Stimulated activated CD4-positive, alpha-beta T cell treated with anti-CD3 and anti-CD28 coated beads, Interleukin-1b, Interleukin-23, amount 100 ng/mL, for 1 hour (primary cell): ENCODE measurements at places on chromosomes 7 and 10.

- DNase-seq: no peak
Observed at GRCh38 chr7:131164025-131164925, 163.4 kb upstream of the MKLN1 start.

- DNase-seq: no peak
Observed at GRCh38 chr10:104937567-104937966, 296.5 kb downstream of the SORCS3 start.

- peak; percentile 13 for DNase-seq
Observed at GRCh38 chr7:143214789-143215679, 6.8 kb upstream of the TAS2R40 start.

GRCh38 chr7:94261067-94261466, 133.6 kb upstream of the COL1A2 start:
- no peak for DNase-seq

DNA sequence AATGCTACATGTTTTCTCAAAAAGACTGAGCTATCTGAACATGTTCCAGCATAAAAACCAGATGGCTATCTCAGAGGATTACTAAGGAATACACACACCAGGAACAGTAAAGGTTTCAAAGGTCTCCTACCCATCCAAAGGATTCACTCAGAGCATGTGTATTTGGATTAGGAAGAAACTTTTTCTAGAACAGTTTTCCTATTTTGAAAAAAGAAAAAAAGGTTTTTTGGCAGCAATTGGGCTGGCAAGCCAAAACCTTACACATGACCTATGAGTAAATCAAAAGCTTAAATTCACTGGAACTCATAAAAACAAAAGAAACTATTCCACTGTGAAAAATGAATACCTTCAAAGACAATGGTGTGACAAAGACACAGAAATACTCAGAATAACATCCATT, 9.6 kb downstream of the TPK1 start:
- no peak for DNase-seq

GRCh38 chr7:90560730-90561129, 35.4 kb upstream of the CDK14 start:
- no peak for DNase-seq

- DNase-seq: no peak
Observed at GRCh38 chr7:9921326-9921725, 1052.3 kb upstream of the PHF14 start.

DNA sequence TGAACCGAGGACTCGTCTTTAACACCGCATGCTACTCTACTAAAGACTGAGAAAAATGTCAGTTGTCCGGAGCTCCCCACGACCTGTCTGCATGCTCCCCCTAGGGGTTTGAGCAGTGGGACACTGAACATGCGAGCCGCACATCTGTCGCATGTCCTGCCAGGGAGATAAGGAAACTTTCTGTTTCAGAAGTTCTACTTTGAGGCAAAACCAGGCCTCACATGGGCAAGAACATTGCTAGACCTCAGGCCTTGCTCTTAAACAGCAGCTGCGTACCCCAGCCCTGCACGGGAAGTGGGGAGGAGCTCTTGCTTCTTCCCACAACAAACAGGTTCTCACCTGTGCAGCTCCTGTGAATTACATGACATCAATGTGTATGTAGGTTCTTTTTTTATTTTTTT, 30.3 kb upstream of the HERPUD2 start:
- DNase-seq: peak; percentile 16

DNA sequence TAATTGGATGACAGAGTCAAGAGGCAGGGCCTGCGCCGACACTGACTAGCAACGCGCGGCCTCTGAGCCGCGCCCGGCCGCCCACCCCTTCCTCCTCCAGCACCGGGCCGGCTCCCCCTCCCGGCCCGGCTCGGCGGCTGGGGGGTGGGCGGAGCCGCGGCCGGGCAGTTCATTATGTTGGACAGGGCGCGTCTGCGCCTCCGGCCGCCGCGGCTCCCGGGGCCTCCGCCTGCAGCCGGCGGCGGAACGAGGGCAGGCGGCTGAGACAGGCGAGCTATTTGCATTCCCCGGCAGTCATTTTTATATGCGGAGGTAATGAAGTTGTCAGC, 106.7 kb downstream of the SNX10 start:
- no peak for DNase-seq

DNA sequence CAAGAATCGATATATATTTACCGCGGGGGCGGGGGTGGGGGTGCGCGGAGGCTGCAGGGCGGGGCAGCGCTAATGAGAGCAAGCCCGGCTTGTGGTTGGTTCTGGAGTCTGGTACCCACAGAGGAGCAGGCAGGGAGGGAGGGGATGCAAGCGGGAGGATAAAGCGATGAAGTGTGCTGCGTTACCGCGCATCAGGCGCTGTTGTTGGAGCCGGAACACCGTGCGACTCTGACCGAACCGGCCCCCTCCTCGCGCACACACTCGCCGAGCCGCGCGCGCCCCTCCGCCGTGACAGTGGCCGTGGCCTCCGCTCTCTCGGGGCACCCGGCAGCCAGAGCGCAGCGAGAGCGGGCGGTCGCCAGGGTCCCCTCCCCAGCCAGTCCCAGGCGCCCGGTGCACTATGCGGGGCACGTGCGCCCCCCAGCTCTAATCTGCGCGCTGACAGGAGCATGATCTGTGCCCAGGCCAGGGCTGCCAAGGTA, at the start of gene HECW1:
Gene HECW1 (plus strand): TSS at position 189 of the 482 bp plus-strand sequence. CDS start 131,259 bp downstream, outside the sequence.
- no peak for DNase-seq

DNA sequence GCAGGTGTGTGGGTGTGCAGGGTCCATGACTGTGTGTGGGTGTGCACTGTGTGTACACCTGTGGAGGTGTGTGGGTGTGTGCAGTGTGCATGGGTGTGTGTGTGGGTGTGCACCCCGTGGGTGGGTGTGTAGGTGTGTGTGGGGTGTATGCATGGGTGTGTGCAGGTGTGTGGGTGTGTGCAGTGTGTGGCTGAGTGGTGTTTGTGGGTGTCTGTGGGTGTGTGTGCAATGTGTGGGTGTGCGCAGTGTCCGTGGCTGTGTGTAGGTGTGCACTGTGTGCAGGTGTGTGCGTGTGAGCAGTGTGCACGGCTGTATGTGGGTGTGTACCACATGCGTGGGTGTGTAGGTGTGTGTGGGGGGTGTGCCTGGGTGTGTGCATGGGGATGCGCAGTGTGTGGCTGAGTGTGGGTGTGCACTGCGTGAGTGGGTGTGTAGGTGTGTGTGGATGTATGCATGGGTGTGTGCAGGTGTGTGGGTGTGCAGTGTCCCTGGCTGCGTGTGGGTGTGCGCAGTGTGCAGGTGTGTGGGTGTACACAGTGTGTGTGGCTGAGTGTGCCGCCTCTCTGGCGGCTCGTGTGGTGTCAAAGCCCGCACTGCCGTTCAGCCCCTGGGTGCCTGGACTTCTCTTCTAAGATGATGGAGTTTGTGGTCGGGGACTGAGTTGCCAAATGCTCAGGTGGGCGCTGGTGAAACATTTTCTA, 208.3 kb downstream of the DNAJB6 start:
- no peak for DNase-seq

DNA sequence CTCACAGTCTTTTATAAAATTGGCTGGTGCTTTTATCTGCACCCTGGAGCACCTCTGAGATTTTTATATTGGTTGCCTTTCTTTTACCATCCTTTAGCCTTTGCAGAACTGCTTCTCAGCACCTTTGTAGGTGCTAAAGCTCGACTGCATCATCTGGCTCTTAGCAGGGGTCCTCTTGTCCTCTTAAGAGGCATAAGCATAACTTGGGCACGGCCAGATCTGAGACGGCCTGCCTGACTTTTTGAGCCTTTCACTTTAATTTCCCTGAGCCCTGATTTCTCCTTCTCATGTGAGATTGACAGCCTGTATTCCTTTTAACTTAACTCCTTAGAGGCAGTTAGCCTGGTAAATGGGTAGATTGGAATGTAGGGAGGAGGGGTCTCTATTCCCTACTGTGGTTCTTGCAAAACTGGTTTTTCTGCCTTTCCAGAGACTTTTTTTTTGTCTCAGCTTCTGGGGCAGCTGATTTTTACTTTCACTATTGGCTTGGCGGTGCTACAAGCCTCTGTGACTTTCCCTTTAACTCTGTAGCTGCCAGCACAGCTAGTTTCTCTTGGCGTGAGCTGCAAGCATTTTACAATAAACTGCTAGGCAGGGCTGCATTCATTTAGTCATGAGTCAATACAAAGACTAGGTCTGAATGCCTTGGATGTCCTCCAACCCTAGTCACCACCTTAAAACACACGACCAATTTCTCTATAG, 24.0 kb downstream of the ZPBP start:
- DNase-seq: no peak

DNA sequence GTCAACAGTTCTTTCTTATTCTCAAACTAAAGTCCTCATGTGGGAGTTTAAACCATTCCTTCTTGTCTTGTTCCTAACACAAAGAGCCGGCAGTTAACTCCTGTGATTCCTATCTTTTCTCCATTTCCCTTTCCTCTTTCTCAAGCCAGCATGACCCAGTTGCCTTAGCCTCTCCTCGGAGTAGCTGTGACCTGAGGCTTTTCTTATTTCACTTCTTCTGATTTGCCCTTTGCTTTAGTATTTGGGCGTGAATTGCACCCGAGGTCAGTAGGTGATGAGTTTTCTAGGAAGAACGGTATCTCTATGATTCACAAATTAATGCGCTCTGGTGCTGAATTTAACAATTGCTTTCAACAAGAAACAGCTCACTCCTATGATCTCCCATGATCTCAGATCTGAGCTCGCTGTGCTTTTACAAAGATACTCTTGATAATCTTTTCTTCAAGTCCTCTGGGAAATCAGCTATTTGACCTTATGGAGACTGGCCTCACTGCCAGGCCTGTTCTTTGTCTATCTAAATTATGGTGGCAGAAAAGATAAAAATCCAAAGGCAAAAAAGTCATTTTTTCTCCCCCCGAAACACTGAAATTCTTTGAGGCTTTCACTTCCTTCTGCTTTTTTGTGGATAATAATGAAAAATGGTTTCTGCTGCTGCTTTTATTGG, 184.6 kb downstream of the JCAD start:
- no peak for DNase-seq

DNA sequence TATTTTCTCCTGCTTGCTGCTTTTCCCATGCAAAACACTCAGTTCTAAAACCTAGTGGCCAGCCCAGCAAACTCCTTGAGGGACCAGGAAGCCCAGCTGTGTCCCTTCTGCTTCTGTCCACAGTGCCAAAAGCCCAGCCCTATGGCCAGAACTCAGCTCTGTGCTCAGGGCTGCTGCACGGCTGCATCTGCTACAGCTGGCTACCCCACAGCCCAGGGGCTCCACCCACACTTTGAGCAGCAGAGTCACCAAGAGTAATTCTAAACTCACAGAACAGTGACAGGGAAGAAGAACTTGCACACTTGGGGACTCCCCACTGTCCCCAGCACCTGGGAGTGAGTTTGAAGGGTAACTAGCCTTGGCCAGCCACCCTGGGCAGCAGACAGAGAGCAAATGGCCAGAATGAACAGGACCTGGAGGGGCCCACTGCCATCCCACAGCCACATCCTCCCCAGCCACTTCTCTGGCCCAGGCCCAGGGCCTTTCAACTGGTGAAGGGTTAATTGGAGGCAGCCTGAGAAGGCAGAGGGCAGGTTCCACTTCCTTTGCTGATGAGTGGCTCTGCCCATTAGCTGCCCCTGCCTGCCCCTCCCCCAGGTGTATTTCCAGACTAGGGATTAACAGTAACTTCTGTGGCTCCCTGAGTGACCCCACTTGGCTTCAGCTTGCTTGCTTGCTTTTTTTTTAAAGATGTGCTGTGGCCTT, 28.1 kb upstream of the TRIM8 start:
- no peak for DNase-seq

GRCh38 chr7:148265896-148266295, 324.7 kb upstream of the C7orf33 start:
- no peak for DNase-seq

GRCh38 chr10:73095481-73096021, 1.1 kb downstream of the P4HA1 start:
- DNase-seq: no peak

DNA sequence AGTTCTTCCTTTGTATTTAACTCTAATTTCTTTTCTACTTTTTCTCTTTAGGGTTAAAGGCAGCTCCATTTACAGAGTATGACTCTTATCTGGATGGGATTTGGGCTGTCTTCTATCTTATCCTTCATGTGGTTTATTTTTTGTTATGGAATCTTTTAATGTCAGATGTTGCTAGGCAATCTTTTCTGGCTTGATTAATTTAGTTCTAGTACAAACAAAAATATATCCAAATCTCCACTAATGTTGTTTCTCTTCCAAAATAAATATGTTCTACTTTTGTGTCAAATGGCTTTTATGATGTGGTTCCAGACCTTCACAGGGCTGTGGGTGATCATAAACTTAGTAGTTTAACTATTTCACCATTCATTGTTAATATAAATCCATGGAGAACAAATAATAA, 246.9 kb downstream of the AHR start:
- DNase-seq: no peak

GRCh38 chr7:51477323-51477722, 160.7 kb upstream of the COBL start:
- DNase-seq: no peak

GRCh38 chr10:53536322-53536721, 763.7 kb upstream of the MBL2 start:
- no peak for DNase-seq

- DNase-seq: no peak
Observed at GRCh38 chr10:80871083-80871482, 333.4 kb downstream of the SH2D4B start.

- DNase-seq: no peak
Observed at GRCh38 chr10:50937230-50937907, 51.9 kb upstream of the A1CF start.

GRCh38 chr10:33455029-33455428, 120.6 kb upstream of the NRP1 start:
- DNase-seq: no peak

DNA sequence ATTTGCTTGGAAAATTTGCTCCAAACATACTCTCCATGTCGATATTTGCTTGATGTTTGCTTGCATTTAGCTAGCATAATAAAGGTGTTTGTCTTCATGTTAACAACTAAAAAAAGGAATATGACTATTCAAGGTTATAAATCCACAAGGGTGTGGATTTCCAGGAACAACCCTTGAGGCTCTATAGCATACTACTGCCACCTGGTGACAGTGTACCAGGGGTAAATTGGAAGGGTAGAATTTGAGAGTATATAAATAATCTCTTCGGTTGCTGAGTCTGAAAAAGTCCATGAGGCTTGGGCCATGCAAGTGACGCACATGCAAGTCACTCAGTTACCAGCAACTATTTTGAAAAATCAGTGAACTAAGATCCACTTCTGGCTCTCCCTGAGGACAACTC, 68.4 kb downstream of the SLIT1 start:
- no peak for DNase-seq

DNA sequence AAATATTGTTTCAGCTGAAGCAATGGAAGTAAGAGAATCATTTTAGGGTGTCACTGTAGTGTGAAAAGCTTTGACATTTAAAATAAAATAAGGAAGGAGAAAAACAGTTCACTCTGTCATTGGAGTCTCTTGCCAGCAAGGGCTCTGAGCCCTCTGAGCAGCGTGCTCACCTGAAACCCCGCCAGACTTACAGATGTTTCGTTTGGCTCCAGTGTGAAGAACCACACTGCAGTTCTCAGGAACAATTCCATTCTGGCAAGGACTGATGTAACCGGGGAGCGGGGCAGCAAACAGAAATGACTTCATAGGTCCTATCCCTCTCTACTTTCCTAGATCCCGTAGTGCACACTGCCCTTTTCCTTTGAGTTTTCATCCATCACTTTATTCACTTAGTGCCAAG, 164.3 kb downstream of the CELF2 start:
- no peak for DNase-seq

GRCh38 chr10:121216295-121216694, 365.1 kb downstream of the WDR11 start:
- DNase-seq: no peak

GRCh38 chr7:132059141-132059540, 502.7 kb upstream of the PODXL start:
- no peak for DNase-seq

- DNase-seq: no peak
Observed at GRCh38 chr7:112018305-112019030, 187.7 kb downstream of the DOCK4 start.
